ENCODE measurements at places on chromosomes 1 and 21.

DNA sequence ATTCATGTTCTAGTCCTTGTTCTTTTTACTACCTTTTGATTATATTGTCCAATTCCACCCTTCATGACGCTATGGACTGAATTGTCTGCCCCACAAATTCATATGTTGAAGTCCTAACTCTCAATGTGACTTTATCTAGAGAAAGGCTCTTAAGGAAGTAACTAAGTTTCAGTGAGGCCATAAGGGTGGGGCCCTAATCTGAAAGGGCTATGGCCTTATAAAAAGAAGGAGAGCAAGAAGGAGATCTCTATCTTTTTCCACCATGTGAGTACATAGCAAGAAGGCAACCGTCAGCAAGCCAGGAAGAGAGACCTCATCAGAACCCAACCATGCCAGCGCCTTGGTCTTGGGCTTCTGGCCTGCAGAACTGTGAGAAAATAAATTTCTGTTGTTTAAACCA lies 95.9 kb downstream of the HIVEP3 start:
- DNase-seq: no peak

GRCh38 chr1:19635646-19636045 lies 8.5 kb upstream of the NBL1 start:
- DNase-seq: no peak

DNA sequence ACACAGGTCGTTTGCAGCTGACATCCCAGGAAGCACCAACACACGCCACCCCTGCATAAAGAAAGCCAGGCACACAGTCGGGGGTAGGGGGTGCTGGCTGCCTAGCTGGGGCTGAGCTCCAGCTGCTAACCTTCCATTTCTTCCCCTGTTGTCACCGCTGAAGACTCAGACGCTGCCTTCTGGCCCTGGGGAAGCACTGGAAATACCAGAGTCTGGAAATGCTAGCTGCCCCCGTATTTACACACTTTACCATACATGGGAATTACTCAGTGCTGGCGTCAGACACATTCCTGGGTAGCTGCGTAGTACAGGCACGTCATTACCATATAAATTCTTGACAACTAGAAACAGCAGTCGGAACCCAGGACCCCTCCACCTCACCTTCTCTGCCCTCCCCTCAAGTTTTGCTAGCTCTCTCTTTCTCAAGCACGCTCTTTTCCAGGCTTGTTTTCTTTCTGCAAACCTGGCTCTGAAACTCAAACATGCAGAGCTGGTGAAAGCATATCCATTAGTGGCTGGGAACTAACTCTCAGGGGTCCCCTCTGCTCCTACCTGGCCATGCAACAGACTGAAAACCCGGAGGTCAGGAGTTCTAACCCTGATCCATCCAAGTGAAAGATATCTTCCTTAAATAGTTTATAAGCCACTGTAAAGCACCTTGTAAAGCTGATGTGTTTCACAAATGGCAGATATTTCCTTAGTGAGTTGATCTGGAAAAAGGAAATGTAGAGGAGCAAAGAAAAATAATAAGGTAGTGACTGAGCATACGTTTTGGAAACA lies 3.3 kb downstream of the CSRP1 start:
- DNase-seq: no peak

GRCh38 chr1:244788493-244789275 lies 46.8 kb upstream of the COX20 start:
- no peak for DNase-seq

DNA sequence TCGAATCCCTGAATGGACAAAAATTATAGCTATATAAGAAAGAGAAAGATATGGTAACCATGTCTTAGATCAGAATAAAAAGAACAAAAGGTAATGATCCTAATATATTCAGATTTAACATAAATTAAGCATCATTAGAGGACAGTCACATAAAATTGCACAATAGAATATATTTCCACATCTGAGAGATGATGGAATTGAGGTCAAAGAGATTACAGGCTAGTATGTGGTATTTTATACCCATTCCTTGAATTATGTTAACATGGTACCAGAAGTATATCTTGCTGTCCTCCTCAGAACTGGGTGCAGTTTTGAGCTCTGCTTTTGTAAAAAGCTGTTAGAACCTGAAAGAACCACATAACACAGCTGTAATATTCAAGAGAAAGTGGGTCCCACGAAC lies 245.6 kb upstream of the HOOK1 start:
- no peak for DNase-seq

DNA sequence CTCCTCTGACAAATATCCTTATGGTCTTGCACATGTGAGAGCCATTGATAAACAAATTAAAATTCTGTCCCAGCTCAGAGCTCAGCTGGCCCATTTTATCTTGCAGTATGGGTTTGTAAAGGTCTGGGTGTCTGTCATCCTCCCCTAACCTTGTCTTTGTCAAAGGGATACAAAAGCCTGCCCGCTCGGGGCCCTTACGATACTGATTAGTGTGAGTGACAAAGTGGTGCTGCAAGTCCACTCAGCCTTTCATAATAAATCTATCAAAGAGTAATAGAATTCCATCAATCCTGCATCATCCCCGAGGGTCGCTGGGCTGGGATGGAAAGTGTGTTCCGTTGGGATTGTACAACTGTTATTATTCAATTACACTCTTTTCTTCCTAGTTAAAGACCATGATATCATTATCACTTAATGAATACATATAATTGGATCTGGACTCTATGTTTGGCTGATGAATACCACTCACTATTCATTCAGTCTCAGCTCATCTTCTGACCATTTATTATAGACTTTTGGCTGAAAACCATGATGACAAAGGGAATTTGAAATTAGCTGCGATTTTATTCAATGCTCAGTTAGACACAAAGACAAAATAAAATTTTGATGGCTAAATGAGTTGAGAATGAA lies 122.5 kb upstream of the FOXD3 start:
- DNase-seq: no peak

DNA sequence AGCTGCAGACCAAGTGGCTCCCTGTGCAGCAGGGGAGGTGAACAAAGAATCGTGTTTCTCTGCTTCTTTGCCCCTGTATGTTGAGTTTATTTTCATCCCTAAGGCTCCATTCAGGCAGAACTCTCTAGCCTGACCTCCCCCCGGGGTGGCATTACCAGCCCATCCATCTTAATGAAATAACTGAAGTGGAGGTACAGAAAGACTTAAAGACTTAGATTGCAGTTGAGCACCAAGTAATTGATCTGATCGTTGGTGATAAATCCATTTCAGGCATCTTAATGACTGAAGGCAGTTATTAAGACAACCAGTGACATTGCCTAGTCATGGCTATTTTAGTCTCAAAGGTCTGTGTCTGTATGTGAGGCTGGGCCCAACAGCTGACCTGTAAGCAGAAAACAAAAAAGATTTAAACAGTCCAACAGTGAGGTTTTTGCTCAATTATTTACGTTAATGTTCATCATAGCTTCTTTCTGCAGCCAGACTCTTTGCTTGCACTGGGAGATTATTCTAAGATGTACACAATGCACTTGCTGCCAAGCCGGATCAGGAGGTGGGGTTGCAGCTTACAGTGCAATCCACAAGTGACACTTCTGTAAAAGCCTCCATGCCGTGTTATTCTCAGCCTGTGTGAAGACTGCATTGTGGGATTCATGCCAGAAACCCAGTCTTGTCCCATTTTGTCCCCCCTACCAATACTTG lies 363.0 kb upstream of the DUSP10 start:
- DNase-seq: no peak
